NCI-H187 treated with DMSO at 0.1 percent for 48 hours (cell line): ENCODE measurements at places on chromosomes 5 and 9.

DNA sequence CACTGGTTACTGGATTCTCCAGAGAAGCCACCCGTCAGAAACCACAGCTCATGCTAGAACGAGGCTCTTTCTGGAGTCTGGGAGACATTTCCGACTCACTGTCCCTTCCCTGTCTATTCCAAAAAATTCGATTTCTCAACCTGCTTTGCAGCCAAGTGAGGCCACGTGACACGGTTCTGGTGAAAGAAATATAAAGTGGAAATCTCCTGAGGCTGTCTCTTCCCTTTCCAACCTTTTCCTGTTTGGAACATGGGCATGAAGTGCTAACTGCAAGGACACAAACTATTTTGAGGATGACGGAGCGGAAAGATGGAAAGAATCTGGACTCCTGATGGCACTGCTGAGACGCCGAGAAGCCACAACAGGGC, 6.1 kb upstream of the PTGS1 start:
- DNase-seq, result no peak

DNA sequence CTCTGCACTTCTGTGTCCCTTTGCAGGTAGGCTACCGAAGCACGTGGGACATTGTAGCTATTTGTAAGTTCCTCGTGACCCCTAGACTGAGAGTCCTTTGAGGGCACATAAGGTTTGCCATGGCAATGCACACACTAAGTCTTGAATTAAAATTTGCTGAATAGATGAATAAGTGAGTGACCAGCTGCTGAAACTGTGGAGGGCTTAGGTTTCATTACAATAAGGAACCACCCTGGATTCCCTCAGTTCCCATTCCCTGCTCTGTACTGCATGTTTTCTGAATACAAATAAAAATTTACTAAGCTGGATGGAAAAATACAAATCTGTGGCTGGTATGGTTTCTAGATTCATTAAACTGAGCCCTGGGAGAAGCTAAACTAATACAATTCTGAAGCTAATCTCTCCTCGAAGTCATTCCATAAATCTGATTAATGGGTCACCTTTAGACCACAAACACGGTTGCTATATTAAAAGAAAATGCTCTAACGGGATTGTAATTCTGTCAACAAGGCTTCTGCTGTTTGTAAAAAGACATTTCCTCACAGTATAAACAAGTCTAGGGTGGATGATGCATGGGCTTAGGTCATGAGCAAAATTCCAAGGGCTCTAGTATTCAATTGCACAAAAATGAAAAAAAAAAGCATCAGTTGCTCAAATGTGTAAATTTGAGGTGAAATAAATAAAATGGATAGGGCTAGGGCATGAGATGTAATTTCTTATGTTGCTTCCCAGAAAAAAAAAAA, 172.3 kb downstream of the ATP10B start:
- no peak for DNase-seq

DNA sequence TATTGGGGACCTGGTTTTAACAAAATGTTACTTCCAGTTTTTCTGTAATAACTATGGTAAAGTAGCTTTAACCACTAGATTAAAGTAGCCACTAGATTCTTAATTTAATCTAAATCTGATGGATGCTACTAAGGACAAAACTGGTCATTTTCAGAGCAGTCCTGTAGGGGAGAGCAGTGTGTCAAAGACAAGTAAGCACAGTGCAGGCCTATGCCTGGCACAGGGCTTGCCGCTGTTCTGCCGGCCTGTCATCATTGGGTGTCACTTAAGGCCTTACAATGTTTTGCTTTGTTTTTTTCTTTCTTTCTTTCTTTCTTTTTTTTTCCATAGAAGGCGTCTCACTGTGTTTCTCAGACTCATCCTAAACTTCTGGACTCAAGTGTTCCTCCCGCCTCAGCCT, 53.0 kb upstream of the NXNL2 start:
- DNase-seq, result no peak

- no peak for DNase-seq
Observed at GRCh38 chr5:145110834-145111233, 724.3 kb downstream of the PRELID2 start.

DNA sequence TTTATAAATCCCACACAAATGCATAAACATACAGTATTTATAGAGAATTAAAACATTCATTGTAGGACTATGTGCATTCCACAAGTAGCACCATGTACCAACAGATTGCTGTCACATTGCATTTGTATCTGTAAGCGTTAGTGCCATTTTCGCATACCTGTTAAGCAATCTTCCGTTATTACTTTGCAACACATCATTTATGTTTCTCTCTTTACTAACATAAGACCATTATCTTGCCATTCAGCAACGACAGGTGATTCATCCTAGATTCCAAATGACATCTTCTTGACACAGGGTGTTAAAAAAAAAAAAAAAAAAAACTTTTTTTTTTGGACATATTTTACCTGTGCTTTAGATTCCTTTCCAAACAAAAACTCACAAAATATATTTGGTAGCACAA, 511.8 kb downstream of the ELAVL2 start:
- DNase-seq, result no peak

- DNase-seq, result no peak
Observed at GRCh38 chr9:22481566-22481965, 34.9 kb downstream of the DMRTA1 start.

GRCh38 chr5:90866915-90867731, 308.5 kb downstream of the ADGRV1 start:
- DNase-seq, result no peak

- DNase-seq, result no peak
Observed at GRCh38 chr5:111478266-111478665, 34.1 kb downstream of the STARD4 start.

DNA sequence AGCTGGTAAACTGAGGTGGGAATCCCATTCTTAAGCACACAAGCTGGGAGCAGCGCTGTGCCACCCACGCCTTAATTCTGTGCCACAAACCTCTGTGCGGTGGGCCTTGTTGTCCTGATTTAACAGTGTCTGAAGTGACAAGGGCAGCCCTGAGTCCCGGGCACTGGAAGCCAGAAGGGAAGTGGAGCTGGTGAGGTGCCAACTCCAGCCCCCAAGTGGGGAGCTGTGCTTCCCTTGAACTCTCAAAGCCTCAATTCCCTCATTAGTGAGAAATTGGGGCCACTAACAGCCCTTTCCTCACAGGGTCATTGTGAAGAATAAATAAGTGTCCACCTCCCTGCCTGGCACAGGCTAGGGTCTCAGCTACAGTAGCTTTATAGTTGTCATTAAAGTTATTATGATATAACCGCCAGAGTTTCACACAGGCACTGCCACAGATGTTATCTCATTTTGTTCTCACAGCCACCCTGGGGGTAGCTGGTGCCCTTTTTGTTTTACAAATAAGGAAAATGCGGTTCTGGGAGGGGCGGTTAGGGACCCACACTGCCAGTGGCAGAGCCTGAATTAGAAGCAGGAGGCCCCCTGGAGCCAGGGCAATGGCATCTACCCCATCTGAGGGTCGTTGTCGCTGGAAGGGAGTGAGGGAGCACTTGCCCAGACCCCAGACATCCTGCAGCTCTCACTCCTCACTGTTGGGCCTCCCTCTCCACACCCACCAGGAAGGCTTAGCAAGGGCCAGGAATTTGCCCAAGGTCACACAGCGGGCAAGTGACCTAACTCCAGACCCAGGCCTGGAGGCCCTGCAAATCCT, 2.1 kb upstream of the TLX3 start:
- DNase-seq, result no peak

DNA sequence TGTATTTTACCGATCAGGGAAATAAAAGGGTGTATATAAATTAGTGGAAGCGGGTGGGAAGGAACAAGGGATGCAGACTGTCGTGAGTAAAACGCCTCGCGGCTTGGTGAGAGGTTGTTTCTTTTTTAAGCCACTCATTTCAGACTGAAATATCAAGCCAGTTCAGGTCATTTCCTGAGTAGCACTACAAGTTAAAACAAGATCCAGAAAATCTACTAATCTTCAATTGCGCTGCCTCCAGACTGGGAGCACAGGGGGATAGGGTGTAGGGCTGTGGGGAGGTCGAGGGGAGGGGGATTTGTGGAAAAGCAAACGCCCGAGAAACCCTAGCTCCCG, 140.8 kb downstream of the TSSK1B start:
- no peak for DNase-seq
